Natural killer cell (primary cell): ENCODE measurements at places on chromosomes 7 and 10. TPM values are rescaled to one million over a fixed set of nuclear protein-coding genes. Genes with fewer than 3 reads are reported as not detected.

DNA sequence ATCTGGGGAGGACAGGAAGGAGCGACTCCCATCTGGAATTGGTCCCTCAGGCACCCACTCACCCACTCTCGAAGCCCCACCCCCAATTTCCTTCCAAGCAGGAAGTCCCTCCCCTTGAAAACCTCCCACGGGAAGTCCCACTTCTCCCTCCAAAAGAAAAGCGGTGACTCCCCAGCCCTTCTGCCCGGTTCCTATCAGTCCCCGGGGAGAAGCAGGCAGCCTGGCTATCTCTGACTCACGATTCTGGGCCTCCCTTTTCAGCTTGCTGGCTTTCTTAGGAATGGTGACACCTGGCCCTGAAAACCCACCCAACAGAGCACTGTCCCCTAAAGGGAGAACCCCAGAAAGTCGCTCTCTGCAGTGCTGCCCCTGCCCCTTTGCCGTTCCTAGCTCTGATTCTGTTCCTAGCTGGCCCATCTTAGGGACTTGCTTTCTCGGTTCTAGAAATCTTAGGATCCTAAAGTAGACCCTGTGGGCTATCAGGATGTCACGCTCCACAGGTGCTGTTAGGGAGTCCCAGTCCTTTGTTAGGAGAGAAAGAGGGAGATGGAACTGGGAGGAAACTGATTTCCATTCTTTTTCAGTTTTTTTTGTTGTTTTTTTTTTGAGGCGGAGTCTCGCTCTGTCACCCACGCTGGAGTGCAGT is 6.0 kb downstream of the TSC22D4 start:
- H3K4me3 ChIP-seq: no peak overlapping the region
- DNase-seq: peak; percentile 42
- H3K36me3 ChIP-seq: peaks cover 54% of the 10 kb centered on the region
- peaks cover 50% of the 10 kb centered on the region for H3K4me1 ChIP-seq
- H3K27me3 ChIP-seq: no peaks in the 10 kb centered on the region

DNA sequence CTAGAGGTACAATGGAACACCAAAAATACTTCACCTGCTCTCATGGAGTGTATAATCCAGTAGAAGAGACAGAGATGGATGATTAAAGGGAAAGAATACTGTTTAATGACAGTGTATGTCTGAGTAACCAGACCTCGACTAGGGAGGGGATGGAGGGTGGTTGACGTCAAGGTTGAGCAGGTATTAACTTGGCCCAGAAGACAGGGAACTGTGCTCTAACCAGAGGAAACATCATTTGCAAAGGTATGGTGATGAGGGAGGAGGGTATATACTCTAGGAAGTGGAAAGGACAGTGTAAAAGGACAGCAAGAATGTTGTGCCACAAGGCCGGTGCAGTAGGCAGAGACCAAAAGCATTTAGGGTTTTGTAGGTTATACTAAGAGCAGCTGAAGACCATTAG is 2.9 kb downstream of the MIOS start:
- peak overlapping the region; percentile 81 for H3K27ac ChIP-seq
- H3K4me3 ChIP-seq: peak overlapping the region; percentile 13
- peaks cover 6% of the 10 kb centered on the region for H3K36me3 ChIP-seq
- DNase-seq: no peak
- no peaks in the 10 kb centered on the region for H3K27me3 ChIP-seq

DNA sequence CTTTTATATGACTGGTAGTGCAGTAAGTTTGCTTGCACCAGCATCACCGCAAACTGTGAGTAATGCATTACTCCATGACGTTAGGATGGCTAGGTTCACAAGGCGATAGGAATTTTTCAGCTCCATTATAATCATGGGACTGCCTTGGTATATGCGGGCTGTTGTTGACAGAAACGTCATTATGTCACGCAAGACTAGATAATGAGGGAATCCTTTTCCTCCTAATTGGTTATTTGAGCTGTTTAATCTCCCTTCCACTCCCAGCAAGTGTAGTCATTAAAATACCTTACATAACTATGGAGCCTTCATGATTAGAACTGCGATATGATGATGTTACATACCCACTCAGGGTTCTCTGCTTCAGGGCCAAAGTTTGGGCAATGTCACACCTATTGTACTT is 17.3 kb downstream of the KLLN start:
- H3K27me3 ChIP-seq: no peaks in the 10 kb centered on the region
- H3K4me3 ChIP-seq: no peak overlapping the region
- H3K4me1 ChIP-seq: no peaks in the 10 kb centered on the region
- H3K27ac ChIP-seq: no peak overlapping the region

GRCh38 chr7:94511718-94512117 is 2.1 kb downstream of the CASD1 start:
- H3K36me3 ChIP-seq: no peaks in the 10 kb centered on the region
- H3K4me3 ChIP-seq: no peak overlapping the region
- H3K27me3 ChIP-seq: no peaks in the 10 kb centered on the region
- no peak overlapping the region for H3K27ac ChIP-seq

GRCh38 chr10:109982123-109982522 is 25.7 kb upstream of the ADD3 start:
- no peak overlapping the region for H3K4me3 ChIP-seq
- no peaks in the 10 kb centered on the region for H3K4me1 ChIP-seq
- DNase-seq: no peak
- no peaks in the 10 kb centered on the region for H3K36me3 ChIP-seq
- no peak overlapping the region for H3K27ac ChIP-seq
- no peaks in the 10 kb centered on the region for H3K27me3 ChIP-seq

- DNase-seq: peak; percentile 41
- H3K27ac ChIP-seq: peak overlapping the region; percentile 62
- no peaks in the 10 kb centered on the region for H3K27me3 ChIP-seq
- no peaks in the 10 kb centered on the region for H3K36me3 ChIP-seq
- peaks cover 52% of the 10 kb centered on the region for H3K4me1 ChIP-seq
These were observed 2.2 kb downstream of the ANXA11 start for GRCh38 chr10:80202934-80203834.

GRCh38 chr10:70266056-70266455 is 17.7 kb downstream of the NPFFR1 start:
- H3K27ac ChIP-seq: no peak overlapping the region
- H3K4me3 ChIP-seq: no peak overlapping the region
- H3K4me1 ChIP-seq: no peaks in the 10 kb centered on the region
- no peak for DNase-seq

DNA sequence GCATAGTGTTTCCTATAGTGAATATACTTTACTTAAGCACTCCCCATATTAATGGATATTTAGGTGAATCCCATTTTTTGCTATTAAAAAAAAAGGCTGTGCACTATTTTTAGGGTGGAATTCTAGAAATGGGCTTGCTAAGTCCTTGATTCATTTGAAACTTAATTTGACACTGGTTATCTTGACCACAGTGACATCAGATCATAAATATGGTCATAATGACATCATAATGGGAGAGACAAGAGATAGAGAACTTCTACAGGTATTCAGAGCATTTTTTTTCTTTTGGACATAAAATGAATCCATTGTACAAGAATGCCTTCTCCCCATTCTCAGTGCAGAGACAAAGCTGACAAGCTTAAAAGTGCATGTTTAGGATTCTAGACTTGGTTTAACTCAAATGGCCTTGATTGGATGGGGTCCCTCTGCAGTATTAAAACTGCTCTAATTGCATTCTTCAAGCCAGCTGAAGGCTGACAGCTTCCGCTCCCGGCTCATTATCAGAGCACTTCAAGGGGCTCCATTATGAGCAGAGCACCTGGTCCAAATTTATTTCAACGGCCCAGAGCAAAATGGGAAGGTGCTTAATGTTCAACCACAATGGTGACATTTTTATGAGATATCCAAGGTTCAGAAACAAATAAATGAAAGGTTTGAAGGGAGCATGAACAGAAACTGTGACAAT is 104.8 kb downstream of the JAZF1 start:
- no peak overlapping the region for H3K4me3 ChIP-seq
- DNase-seq: no peak
- peaks cover 12% of the 10 kb centered on the region for H3K4me1 ChIP-seq
- H3K27me3 ChIP-seq: no peaks in the 10 kb centered on the region

DNA sequence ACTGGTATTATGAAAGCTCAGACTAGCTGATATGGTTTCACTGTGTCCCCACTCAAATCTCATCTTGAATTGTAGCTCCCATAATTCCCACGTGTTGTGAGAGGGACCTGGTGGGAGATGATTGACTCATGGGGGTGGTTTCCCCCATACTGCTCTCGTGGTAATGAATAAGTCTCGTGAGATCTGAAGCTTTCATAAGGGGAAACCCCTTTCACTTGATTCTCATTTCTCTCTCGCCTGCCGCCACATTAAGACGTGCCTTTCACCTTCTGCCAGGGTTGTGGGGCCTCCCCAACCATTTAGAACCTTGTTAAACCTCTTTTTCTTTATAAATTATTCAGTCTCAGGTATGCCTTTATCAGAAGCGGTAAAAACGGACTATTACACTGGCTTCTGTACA is 40.3 kb downstream of the COL13A1 start:
- H3K36me3 ChIP-seq: no peaks in the 10 kb centered on the region
- H3K27ac ChIP-seq: no peak overlapping the region
- no peak for DNase-seq

GRCh38 chr10:33352175-33352574 is 17.7 kb upstream of the NRP1 start:
- DNase-seq: no peak
- H3K4me3 ChIP-seq: no peak overlapping the region
- no peaks in the 10 kb centered on the region for H3K4me1 ChIP-seq
- H3K27ac ChIP-seq: no peak overlapping the region

GRCh38 chr7:106841896-106842390 is 23.1 kb upstream of the PIK3CG start:
- H3K36me3 ChIP-seq: no peaks in the 10 kb centered on the region
- no peak for DNase-seq
- no peak overlapping the region for H3K27ac ChIP-seq
- no peaks in the 10 kb centered on the region for H3K4me1 ChIP-seq

GRCh38 chr10:46528171-46528671 is 28.2 kb downstream of the GPRIN2 start:
- H3K4me3 ChIP-seq: no peak overlapping the region
- H3K36me3 ChIP-seq: no peaks in the 10 kb centered on the region
- H3K4me1 ChIP-seq: no peaks in the 10 kb centered on the region
- no peaks in the 10 kb centered on the region for H3K27me3 ChIP-seq
- H3K27ac ChIP-seq: no peak overlapping the region
- no peak for DNase-seq

Gene PNLIPRP1
- not detected for total RNA-seq

Gene HTR5A
- total RNA-seq: not detected

Gene ERVW-1
- not detected for total RNA-seq
